H1 (cell line): ENCODE measurements at places on chromosomes 5 and 9. TPM values are rescaled to one million over a fixed set of nuclear protein-coding genes. Genes with fewer than 3 reads are reported as not detected.

- DNase-seq: no peak
Observed at GRCh38 chr9:136518623-136519022, 27.2 kb downstream of the NOTCH1 start.

- DNase-seq: no peak
Observed at GRCh38 chr5:133244242-133244641, 192.4 kb downstream of the HSPA4 start.

SPATA31D1 gene
- not detected in 2 replicates for total RNA-seq

DNA sequence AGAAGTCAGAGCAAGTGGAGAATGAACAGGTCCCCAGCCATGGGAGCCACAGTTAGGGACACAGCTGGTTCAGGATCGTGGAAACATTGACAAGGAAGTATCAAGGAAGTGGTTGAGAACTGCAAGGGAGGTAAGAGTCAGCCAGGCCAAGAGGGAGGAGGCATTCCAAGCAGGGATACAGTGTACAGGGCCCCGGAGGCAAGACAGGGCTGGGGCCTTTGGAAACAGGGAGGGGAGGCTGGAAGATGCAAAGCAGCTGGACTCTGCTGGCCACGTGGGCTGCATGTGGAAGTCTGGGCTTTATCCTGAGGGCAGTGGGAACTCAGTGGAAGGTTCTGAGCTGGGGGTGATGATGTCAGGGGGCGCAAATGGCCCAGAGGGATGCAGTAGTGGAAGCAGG, 14.2 kb downstream of the CCDC180 start:
- no peak for DNase-seq

PDZD2 gene
- 6.8 and 8.5 TPM in 2 replicates for total RNA-seq

GRCh38 chr5:60020457-60020856, 126.9 kb upstream of the PDE4D start:
- DNase-seq: no peak

DNA sequence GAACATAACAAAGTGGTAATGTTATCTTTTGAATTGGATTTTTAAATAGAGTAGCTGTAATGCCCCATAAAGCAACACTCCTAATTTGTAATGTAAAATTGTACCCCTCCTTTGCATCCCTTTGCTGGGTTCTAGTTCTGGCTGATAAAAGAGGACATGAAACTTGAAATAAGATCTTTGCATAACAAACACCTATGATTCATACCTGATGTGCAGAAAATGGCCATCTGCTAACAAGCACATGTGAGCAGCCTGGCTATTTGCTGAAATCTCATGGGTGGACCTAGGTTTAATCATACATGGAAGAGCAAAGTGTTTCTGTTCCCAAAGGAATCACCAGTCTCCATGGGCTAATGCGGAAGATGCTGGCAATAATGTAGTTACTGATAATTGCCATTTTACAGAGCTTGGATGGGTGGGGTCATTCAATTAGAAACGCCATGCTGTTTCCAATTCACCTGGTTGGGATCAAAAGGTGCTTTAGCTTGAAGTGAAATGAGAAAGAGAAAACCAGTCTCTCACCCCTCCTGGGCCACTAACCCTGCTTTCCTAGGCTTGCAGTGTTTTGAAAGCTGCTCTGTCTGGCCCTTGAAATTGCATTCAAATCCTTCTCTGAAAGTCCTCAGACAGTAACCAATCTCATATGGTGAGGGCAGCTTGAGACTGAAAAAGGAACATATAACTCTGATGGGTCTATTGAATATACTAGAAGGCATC, 585.1 kb downstream of the TLE4 start:
- no peak for DNase-seq

DNA sequence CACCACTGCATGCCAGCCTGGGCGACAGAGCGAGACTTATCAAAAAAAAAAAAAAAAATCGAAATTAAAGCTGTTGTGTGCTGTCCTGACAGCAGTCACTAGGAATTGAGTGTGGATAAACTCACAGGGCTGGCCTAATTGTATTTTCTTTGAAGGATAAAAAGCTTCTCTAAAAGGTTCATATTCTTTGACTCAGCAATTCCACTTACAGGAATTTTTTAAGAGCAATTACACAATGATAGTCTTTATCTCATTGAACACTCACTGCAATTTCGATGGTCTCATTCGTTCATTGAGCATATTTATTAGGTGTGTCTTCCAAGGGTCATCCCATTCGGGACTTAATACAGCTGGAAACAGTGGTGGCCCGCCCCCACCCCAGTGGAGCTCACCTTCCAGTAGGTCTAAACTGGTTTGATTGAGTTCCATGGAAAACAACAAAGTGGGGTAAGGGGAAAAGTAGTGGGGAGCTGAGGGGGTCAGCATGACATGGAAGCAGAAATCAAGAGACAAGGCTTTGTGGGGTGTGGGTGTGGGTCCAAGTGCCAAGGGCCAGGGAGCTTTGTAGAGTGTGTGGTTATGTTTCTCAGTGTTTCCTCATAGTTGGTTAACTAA, 6.7 kb downstream of the CDK9 start:
- DNase-seq: no peak

TEX48 gene
- not detected in 2 replicates for total RNA-seq

SLC23A1 gene
- not detected in 2 replicates for total RNA-seq

SOX30 gene
- total RNA-seq: not detected in 2 replicates

ZNF608 gene
- total RNA-seq: 40.4 and 40.8 TPM in 2 replicates

- no peak for DNase-seq
Observed at GRCh38 chr5:168826246-168826725, 247.1 kb upstream of the PANK3 start.

- DNase-seq: no peak
Observed at GRCh38 chr9:4009006-4009511, 290.8 kb downstream of the GLIS3 start.

DNA sequence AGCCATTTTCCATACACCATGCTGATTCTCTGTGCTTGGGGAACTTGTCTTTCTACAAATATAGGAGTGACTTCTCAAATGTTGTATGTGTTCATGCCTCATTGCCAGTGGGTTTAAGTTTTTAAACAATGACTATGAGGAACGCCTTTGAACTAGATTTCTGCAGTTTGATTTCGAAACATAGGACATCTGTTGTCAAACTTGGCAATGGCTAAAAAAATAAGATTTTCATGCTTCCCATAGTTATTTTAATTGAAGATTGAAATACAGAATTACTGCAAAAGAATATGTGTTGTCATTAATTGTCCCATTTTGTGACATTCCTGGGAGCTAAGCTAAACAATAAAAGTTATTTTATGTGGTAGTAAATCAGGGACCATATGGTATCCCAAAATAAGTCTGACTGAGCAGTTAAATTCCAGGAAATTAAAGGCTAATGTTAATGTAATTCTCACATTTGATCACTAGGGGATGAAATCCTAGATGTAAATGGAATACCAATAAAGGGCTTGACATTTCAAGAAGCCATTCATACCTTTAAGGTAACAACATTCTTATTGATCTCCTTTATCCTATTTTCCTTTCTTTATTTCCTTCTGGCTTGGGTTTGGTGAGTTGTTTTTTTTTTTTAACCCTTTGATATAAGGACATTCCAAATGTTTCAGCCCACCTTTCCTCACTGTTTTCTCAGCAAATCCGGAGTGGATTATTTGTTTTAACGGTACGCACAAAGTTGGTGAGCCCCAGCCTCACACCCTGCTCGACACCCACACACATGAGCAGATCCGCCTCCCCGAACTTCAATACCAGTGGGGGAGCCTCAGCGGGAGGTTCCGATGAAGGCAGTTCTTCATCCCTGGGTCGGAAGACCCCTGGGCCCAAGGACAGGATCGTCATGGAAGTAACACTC, 116.7 kb downstream of the GOLPH3 start:
- DNase-seq: no peak

GRCh38 chr5:139468421-139468931, 2.3 kb upstream of the SMIM33 start:
- no peak for DNase-seq

ECSCR gene
- total RNA-seq: 2.7 and 3.3 TPM in 2 replicates

DNA sequence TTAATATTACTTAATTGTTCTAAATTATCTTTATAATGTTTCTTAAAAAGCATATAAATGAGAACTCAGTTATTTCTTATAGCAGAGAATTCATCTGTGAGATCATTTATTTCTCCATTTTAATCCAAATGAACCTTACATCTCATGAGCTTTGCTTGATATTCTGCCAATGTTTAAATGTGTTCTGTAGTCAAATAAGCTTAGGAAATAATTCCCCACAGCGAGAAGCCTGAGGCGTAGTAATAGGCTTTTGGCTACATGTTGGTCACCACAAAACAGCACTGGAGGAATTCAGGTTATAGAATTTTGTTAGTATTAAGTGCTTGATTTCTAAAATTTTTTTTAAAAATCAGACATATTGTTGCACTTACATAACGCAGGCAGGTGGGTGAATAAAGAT, 585.3 kb upstream of the RORB start:
- DNase-seq: no peak

- DNase-seq: peak; percentile 29
Observed at GRCh38 chr5:126531543-126532120, 63.4 kb downstream of the ALDH7A1 start.

- DNase-seq: no peak
Observed at GRCh38 chr9:124293718-124294506, 36.2 kb downstream of the NEK6 start.

- no peak for DNase-seq
Observed at GRCh38 chr5:10485142-10485795, 43.6 kb downstream of the ROPN1L start.

ANKRD18A gene
- total RNA-seq: 4.0 and 13.2 TPM in 2 replicates

GRCh38 chr9:112783551-112783954, 33.0 kb downstream of the SNX30 start:
- no peak for DNase-seq

- DNase-seq: no peak
Observed at GRCh38 chr9:124260769-124261603, 3.2 kb downstream of the NEK6 start.

- DNase-seq: no peak
Observed at GRCh38 chr9:26870292-26870691, 22.3 kb downstream of the CAAP1 start.

- no peak for DNase-seq
Observed at GRCh38 chr5:7546555-7546954, 150.6 kb downstream of the ADCY2 start.

DNA sequence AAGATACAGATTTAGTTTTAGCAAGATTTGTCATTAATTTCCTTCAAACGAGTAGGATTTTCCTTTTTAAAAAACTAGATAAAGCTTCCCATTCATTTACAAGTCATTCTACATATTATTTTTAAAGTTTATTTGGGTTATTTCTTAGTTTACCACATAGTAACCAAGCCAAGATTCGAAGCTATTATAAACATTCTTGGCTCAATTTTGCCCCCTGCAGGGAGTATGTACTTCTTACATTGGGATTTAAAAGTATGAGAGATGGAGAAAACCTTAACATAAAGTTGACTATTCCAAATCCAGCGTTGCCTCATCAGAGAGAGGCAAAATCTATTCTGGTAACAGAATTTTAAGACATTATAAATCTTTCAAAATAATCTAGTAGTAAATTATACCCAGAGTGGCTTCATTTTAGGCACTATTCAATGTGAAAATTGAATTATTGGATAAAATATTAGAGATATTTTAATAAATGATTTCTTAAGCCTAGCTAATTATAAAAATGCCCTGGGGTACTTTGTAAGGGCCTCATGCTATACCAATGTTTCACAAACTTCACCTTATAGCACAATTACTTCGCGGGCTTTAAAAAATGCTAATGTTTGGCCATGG, 39.1 kb downstream of the FBN2 start:
- DNase-seq: no peak

DNA sequence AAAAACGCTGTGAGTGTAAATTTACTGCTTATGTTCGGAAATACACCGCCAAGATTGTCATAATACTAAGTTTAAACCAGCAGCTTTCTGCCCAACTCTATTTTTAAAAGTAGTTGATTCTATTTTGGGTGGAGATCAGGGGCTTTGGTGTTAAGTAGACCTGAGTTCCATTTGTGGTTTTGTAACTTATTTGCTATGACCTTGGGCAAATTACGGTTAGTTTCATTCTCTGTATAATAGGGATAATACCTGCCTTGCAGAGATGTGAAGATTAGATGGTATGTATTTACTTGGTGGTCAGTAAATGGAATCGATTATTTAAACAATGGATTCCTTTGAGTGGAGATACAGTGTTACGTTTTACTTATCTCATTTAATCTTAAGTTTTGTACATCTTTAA, 1.6 kb downstream of the RAD23B start:
- DNase-seq: no peak

SH3PXD2B gene
- total RNA-seq: 72.9 and 74.9 TPM in 2 replicates
